Natural killer cell (primary cell): ENCODE measurements at places on chromosomes 2 and 18. TPM values are rescaled to one million over a fixed set of nuclear protein-coding genes. Genes with fewer than 3 reads are reported as not detected.

GRCh38 chr2:16034151-16034974 is 94.0 kb downstream of the MYCN start:
- DNase-seq: no peak

DNA sequence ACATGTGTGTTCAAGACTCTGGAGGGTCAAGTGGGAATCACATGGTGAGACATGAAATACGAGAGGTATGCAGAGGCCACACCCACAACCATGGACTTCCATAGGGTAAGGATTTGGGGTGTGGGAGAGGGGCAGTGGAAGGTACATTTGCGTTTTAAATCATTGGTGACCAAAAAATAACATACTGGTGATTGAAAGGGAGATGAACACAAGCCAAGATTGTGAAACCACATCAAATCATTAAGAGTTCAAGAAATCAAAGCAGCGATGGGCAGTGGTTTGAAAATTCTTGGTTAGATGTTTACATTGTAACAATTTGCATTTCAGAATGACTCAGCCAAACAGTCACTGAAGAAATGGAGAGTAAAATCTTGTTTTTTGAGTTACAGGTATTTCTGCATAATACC is 1.9 kb upstream of the CABYR start:
- peak; percentile 23 for DNase-seq

GRCh38 chr2:109663721-109664120 is 49.6 kb downstream of the SOWAHC start:
- no peak for DNase-seq

- no peak for DNase-seq
These were observed 4.3 kb downstream of the ITPRIPL1 start for GRCh38 chr2:96329456-96329855.

The SLC9A2 gene
- not detected for total RNA-seq

The TACR1 gene
- not detected for total RNA-seq
